ENCODE measurements at places on chromosomes 12 and 14. TPM values are rescaled to one million over a fixed set of nuclear protein-coding genes. Genes with fewer than 3 reads are reported as not detected.

- DNase-seq = no peak
These were observed 157.8 kb upstream of the NUDT4 start for GRCh38 chr12:93219947-93220346.

GRCh38 chr14:92385561-92385960, 62.6 kb downstream of the SLC24A4 start:
- DNase-seq = no peak

- no peak for DNase-seq
These were observed at the start of gene NTN4 for GRCh38 chr12:95790033-95790916. Gene NTN4 (minus strand): TSS chr12:95790764. CDS start chr12:95790309, 455 bp downstream.

The ABCC9 gene
- 52.8 TPM for total RNA-seq

- no peak for DNase-seq
These were observed 862.2 kb downstream of the RPS29 start for GRCh38 chr14:48723841-48724495.

DNA sequence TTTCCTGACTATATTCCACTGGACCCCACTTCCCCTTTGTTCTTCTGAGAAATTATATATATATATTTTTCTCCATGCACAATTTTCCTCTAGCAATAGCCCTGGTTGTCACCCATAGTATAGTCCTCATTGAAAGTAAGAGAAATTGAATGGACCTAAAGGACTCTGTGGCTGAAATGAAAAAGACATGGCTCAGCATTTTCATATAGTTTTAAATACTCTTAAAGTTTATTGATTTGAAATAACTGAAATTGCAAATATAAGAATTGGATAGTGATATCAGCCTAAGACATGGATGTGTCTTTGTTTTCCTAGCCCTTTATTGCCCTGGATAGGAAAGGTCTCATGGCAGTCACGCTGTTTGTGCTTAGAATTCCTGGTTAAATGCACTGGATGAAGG, 113.8 kb downstream of the ANO6 start:
- no peak for DNase-seq

- DNase-seq = no peak
These were observed 411.7 kb downstream of the TMEM117 start for GRCh38 chr12:44247588-44247987.

The BICD1 gene
- total RNA-seq = 3.3 TPM

DNA sequence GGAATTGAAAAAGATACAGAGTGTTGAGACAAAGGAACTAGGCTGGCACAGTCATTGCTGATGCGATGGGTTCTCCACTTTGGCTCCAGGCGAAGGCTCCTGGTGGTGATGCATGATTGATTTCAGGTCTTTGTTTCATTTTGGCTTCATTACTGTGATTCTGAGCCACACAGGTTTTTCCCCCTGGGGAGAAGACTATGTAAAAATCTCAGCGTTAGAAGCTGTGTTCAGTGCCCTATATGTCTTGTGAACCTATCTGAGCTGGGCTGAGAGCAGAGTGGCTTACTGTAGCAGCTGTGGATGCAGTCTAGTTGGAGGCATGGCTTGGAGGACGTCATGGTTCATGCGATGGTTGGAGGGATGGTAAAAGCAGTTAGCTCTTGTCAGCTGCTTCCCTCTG, 54.0 kb downstream of the GPATCH2L start:
- DNase-seq = no peak

- peak; percentile 65 for DNase-seq
These were observed 512 bp downstream of the POU6F1 start for GRCh38 chr12:51217133-51217967.

The DICER1 gene
- total RNA-seq = 23.0 TPM

The EIF2S1 gene
- 64.4 TPM for total RNA-seq

DNA sequence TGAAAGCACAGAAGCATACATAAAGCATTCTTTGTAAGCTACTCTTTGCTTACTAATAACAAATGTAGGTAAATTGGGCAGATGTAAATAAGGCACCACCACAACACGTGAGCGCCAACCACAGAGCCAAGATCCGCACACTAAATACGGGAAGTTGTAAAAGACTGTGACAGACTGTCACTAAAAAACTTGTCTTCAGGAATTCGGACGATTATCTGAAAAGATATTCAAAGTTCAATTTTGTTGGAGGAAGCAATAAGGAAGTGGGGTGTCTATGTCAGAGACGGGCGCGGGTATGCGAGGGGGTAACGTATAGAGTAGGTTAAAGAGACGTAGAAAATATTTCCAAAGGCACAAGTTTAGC, 1.5 kb upstream of the HSP90B1 start:
- DNase-seq = no peak

The CIROP gene
- not detected for total RNA-seq

- no peak for DNase-seq
These were observed 100.0 kb downstream of the PIWIL1 start for GRCh38 chr12:130437555-130438242.

The SOAT2 gene
- total RNA-seq = not detected

The TSHR gene
- not detected for total RNA-seq

The NOVA1 gene
- total RNA-seq = 5.1 TPM

- DNase-seq = no peak
These were observed 272.4 kb downstream of the ALX1 start for GRCh38 chr12:85552461-85552860.

The PPP1R13B gene
- 47.8 TPM for total RNA-seq

- no peak for DNase-seq
These were observed 120.1 kb downstream of the TTC7B start for GRCh38 chr14:90695997-90696660.

The CCND2 gene
- 165 TPM for total RNA-seq

DNA sequence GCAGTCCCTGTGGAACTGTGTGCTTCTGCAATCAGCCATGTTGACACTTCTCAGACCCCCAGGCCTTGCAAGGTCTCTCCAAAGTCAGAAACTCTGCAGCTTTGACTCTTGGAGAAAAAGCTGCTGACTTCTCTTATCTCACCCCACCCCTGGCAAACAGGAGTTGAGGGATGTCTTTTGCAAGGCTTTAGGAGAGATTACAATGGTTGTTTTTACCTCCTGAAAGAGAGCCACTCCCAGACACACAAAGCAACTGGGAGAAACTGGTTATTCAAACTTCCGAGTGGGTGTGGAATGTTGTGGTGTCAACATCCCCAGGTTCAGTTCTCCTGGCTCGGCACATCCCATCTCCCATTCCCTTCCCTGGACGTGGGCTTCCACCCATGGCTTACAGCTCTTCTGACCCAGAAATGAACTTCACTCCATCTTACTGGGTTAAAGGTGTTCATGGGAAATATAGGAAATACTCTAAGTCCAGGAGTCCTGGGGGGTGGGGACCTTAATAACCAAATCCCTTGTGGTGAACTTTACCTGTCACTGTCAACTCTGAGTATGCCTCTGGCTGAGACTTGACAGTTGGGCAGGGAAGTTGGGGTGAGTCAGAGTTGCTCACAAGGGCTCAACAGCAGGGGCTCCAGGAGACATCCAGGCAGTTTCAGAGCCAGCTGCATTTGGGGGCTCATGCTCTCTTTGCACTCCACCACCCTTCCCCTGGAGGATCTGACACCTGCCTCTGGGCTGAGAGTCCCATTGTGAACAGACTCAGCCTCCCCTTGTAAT, 41.9 kb downstream of the CCDC177 start:
- no peak for DNase-seq

DNA sequence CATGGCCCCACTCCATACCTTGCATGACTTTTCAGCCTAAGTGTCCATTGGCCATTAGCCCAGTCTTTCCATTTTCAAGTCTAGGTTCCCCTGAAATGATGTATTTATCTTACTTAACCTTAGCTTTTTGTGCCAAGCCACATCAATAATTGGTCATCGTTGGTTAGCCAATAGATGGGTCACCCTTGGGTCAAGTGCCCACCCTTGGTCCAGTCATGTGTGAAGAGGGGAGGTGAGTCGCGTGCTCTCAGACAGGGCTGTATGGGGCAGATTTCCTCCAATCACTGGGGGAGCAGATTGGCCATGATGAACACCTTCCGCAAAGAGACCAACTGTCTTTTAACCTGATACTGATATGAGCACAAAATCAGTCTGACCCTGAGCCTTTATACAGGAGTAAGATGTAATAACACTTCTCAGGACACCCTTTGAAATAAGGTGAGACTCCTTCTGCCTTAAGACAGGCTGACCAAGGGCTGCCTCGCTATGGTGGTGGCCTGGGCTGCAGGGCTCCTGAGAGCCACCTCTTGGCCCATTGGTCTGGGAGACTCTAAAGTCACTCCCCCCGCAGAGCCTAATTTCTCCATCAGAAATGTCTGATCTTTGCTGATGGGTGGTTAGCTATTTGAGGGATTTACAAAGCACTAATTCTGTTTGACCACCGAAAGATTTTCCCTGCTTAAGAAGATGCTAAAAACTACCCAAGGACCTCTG, 143.2 kb downstream of the ZFP36L1 start:
- no peak for DNase-seq

The DDX24 gene
- total RNA-seq = 178 TPM

All from right atrium auricular region (tissue), 2 donors.